Activated CD4-positive, alpha-beta T cell treated with anti-CD3 and anti-CD28 coated beads for 24 hours (primary cell): ENCODE measurements at places on chromosomes 16 and 17.

GRCh38 chr17:28536532-28537218, 15.7 kb downstream of the UNC119 start:
- no peak for DNase-seq

- DNase-seq = no peak
Observed at GRCh38 chr17:61076621-61077031, 323.0 kb upstream of the TBX2 start.

DNA sequence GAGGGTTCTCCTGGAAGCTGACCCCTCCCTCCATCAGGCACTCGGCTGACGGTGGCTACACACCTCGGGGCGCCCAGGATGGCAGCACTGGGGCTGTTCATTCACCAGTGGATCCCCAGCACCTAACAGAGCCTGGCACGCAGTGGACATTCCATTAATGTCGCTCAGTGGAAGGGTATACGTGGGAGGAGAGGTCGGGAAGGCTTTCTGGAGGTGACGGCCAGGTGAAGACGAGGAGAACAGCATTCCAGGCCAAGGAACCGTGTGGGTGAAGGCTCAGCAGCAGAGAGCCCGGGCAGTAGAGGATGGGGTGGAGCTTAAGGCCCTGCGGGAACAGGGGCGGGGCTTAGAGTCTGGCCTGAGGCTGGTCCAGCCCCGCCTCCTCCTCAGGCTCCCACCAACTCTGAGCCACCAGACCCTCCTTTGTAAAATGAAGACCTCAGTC, 2.5 kb upstream of the HS3ST6 start:
- no peak for DNase-seq

- DNase-seq = no peak
Observed at GRCh38 chr16:53282975-53283946, 151.0 kb upstream of the RBL2 start.
